ENCODE measurements at places on chromosomes 2 and 18.

GRCh38 chr2:10964052-10964790 lies 52.5 kb downstream of the KCNF1 start:
- DNase-seq = no peak

DNA sequence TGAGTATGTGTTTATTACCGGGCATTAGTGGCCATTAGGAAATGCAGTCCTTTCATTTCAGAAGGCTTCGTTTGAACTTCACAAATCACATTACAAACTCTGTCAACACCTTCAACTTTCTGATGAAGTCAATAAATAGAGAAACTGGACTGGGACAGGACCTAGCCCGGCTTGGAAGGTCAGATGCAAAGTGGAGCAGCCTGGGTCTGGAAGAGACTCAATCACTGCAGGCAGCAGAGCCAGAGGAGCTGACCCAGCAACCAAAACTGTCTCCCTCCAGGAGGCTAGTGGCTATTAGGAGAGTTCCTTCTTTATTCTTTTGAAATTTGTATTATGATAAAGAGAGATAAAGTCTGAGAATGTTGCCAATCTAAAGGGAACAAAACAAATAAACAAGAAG lies 167.2 kb upstream of the SPOPL start:
- no peak for DNase-seq

- no peak for DNase-seq
Observed at GRCh38 chr18:61910101-61910500, 17.3 kb upstream of the RNF152 start.

- no peak for DNase-seq
Observed at GRCh38 chr18:3526421-3527354, 76.7 kb downstream of the TGIF1 start.

- no peak for DNase-seq
Observed at GRCh38 chr2:38128653-38129052, 52.7 kb upstream of the CYP1B1 start.

GRCh38 chr2:56199492-56199891 lies 15.7 kb downstream of the CCDC85A start:
- DNase-seq = no peak

- DNase-seq = no peak
Observed at GRCh38 chr2:19796035-19796695, 105.6 kb downstream of the TTC32 start.

GRCh38 chr2:102803897-102804217 lies 42.0 kb downstream of the TMEM182 start:
- no peak for DNase-seq

GRCh38 chr2:136057023-136057801 lies 60.7 kb downstream of the CXCR4 start:
- DNase-seq = no peak

- no peak for DNase-seq
Observed at GRCh38 chr18:45677276-45677807, 46.6 kb upstream of the SLC14A1 start.

DNA sequence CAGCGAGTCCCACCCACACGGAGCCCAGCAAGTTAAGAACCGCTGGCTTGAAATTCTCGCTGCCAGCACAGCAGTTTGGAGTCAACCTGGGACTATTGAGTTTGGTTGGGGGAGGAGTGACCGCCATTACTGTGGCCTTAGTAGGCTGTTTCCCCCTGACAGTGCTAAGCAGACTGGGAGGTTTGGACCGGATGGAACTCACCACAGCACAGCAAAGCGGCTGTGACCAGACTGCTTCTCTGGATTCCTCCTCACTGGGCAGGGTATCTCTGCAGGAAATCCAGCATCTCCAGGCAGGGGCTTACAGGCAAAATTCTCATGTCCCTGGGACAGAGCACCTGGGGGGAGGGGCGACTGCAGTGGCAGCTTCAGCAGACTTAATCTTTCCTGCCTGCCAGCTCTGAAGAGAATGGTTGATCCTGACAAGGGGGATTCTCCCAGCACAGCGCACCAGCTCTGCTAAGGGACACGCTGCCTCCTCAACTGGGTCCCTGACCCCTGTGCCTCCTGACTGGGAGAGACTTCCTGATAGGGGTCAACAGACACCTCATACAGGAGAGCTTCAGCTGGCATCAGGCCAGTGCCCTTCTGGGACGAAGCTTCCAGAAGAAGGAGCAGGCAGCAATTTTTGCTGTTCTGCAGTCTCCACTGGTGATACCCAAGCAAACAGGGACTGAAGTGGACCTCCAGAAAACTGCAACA lies 425.4 kb downstream of the NYAP2 start:
- no peak for DNase-seq

DNA sequence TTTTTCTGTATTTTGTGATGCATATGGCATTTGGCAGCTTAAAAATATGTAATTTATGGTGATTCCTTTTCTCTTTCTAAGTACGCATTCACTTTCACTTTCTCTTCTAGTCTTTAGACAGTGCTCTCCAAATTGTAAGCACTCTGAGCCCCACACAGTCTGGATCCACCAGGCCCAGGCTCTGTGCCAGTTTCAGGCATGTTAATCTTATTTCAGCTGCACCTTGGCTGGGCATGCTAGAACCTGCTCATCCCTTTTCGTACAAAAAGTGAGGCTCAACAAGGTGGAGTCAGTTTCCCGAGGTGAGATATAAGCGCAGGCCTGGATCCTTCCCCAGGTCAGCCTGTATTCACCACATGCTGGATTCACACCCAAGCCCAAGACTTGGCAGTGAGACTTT lies 203.9 kb downstream of the MTX2 start:
- DNase-seq = no peak

DNA sequence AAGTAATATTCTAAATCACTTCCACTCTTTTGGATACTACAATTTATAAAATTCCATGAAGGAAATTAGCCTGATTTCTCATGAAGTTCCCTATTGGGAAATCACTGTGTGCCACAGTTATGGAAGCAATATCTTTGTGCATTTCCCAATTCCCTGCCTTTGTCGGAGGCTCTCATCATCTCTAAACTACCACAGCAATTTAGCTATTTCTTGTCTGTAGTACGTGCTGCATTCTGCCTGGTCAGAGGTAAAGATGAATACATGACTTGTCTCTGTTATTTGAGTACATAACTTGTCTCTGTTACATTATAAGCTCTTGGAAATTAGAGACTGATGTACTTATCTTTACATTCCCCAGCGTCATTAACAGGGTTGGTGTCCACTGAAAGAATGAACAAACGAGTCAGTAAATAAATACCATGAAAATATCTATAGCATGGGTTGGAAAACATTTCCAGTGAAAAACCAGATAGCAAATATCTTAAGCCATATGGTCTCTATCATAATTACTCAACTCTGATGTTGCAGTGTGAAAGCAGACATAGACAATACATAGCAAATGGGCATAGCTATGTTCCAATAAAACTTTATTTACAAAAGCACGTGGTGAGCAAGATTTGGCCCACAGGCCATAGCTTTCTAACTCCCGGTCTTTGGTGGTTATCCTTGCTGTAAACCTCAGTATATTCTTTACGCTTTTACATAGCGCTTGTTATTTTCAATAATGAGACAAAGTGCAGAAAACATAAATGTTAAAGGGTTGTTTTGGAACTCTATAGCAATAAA lies 78.8 kb downstream of the BCL2 start:
- no peak for DNase-seq

DNA sequence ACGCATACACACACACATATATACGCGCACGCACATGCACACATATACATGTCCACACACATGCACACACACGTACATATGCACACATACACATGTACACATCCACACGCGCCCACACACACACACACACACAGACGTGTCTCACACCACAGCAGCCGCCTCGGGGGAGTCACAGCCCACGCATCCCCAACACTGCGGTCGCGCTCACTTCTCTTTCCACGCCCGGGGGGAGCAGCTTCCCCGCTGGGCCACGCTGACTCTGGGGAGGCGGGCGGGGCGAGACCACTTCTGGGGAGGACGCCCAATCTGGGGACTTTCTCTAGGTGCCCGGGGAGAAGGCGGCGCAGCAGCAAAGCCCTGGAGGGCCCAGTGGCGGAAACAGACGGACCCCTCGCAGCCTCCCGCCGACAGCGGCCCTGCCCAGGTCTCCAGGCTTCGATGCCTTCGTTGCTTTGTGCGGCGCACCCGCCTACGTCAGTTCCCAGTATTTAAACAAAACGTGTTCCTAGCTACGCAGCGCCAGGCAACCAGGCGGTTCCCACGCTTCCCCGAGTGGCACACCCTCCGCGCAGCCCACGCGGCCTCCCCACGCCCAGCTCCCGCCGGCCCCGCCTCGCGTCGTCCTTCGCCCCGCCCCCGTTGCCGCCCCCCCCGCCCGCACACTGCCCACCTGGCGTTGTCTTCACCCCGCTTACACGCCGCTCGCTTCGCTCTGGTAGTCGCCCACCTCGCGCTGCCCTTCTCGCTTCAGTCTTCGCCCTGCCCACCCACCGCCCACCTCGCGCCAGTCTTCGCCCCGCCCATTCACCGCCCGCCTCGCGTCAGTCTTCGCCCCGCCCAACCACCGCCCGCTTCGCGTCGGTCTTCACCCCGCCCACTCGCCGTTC lies 810 bp upstream of the RBFA start:
- DNase-seq = no peak

DNA sequence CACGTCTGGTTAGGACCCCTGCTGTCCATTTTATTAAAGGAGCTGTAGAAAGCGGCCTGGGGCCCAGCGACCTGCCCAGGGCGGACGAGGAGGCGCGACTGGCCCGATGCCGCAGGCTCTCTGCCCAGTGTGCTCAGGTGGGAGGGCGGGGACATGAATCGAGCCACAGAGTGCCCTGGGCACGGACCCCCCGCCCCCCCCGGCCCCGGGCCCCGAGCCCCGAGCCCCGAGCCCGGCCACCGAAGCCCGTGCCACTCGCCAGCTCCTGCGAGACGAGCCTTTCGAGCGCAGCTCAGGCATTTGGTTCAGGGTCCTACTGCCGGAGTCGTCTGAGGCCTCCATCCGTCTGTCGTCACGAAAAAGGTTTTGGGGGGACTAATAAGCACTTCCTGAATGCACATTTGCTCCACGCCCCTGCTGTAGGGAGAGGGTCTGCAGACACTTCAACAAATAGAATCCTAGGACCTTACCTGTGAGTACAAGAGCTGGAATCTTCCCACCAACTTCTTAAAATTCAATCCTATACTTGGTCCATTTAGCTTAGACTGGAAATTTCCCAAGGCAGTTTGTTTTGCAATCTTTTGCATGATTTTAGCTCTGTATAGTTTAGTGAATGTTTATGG lies 602 bp upstream of the ADAM17 start:
- DNase-seq = no peak

GRCh38 chr2:113113807-113114206 lies 13.6 kb upstream of the IL1RN start:
- no peak for DNase-seq

- DNase-seq = no peak
Observed at GRCh38 chr18:55390898-55391297, 197.1 kb downstream of the TCF4 start.

GRCh38 chr2:82289446-82289845 lies 1984.9 kb upstream of the LRRTM1 start:
- DNase-seq = no peak

DNA sequence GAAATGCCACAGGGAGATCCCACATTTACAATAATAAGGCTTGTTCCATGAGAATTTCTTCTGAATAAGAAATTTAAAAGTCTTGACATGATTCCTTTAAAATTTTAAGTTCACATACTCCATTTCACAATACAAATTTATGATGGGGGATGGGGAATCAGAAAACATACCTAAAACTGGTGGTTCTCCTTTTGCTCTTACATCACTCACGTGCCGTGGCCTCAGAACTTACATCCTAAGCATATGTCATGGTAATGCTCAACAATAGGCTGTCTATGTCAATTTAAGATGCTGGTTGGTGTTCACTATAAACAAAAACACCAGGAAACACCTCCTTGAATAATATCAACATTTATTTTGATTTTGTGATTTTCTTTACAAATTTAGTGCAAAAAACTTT lies 12.8 kb downstream of the UPP2 start:
- no peak for DNase-seq

- no peak for DNase-seq
Observed at GRCh38 chr2:182798736-182799135, 67.7 kb downstream of the FRZB start.

GRCh38 chr2:160581035-160581434 lies 87.4 kb upstream of the RBMS1 start:
- no peak for DNase-seq

GRCh38 chr2:226337941-226338600 lies 461.5 kb downstream of the IRS1 start:
- DNase-seq = no peak

DNA sequence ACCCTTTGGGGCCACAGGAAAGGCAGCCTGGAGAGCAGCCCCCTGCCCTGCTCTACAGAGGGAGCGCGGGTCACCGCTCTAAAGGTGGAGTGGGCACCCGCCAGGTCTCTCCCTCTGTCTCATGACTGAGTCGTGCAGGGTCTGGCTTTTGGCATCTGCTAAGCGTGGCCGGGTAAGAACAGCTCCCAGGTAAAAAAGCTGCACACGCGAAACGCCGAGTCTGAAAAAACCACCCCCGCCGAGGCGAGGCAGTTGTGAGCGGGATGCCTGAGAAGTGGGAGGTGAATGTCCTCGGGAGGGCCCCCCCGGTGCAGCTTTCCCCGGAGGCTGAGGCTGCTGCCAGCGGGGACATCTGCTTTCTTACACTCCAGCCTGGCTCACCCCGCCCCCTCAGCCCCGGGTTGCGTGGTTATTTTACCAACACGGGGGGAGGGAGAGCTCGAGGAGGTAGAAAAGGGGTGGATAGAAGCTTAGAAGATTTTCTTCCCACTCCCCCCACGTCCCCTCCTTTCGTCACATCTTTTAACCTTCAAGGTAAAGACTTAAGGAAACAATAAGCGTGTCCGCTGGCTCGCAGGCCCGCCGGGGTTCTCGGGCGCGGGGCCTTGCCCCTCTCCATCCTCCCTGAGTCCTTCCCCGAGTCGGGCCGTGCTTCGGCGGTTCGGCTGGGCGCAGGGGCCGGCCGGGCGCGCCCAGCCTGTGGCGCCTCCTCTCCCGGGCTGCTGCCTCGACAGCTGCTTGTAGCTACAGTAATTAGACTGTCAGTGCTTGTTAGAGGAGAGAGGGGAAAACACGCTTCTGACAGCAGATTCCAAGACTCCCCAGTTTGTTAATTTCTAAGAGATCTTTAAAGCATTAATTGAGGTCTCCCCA lies 70.6 kb upstream of the PSMD14 start:
- peak; percentile 21 for DNase-seq

GRCh38 chr2:80420530-80421208 lies 116.1 kb upstream of the LRRTM1 start:
- DNase-seq = no peak

DNA sequence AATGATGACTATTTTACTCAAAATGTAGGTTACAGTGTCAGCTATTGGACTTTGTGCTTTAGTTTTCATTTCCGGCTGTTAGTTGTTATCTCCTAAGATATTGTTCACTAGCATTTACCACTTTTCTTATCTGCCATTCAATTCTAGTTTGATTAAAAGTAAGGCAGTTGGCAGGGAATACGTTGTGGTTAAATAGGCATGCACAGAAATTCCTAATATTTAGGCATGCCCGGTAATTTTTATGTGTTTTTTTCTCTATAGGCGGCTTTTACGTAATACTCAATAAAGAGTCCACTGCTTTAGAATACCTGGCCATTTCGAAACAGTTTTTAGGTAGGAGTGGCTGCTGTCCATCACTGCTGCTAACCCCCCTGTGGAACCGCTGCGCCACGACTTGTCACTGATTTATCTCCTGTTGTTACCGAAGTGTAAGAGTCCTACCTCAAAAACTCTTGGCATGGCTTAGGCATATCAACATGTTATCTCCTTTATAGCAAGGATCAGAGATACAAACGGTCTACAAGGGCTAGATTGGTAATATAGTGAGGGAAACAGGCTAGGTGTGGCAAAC lies 39.5 kb downstream of the BABAM2 start:
- DNase-seq = no peak
